ENCODE measurements at places on chromosomes 3 and 15.

GRCh38 chr3:58234516-58234931 is 3.1 kb upstream of the ABHD6 start:
- peak; percentile 11 for DNase-seq

GRCh38 chr3:83649692-83650091 is 1309.1 kb upstream of the CADM2 start:
- DNase-seq: no peak

- no peak for DNase-seq
These were observed 245.5 kb downstream of the TBL1XR1 start for GRCh38 chr3:176951586-176952292.

- DNase-seq: no peak
These were observed 274.4 kb upstream of the ROBO2 start for GRCh38 chr3:76765511-76765910.
